ENCODE measurements at places on chromosomes 4 and X. TPM values are rescaled to one million over a fixed set of nuclear protein-coding genes. Genes with fewer than 3 reads are reported as not detected.

DNA sequence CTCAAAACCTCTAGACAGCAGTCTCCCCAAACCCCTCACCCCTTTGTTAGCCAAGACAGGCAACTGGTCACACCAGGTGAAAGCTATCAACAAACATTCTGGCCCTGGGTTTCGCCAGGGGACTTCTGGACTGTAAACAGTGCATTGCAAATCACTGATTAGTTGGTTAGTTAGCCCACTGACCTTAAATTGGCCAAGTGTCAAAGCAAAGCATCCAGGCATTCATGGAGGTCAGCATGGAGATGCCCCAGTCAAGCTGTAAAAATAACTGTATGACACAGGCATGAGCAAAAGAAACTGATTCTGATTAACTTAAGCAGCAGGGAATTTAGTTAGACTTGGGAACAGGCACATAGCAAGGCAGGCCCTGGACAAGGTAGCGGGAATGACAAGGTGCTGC, 156.0 kb upstream of the TTC29 start:
- DNase-seq: no peak

GRCh38 chr4:71380788-71381187, 42.0 kb downstream of the SLC4A4 start:
- no peak for DNase-seq

DNA sequence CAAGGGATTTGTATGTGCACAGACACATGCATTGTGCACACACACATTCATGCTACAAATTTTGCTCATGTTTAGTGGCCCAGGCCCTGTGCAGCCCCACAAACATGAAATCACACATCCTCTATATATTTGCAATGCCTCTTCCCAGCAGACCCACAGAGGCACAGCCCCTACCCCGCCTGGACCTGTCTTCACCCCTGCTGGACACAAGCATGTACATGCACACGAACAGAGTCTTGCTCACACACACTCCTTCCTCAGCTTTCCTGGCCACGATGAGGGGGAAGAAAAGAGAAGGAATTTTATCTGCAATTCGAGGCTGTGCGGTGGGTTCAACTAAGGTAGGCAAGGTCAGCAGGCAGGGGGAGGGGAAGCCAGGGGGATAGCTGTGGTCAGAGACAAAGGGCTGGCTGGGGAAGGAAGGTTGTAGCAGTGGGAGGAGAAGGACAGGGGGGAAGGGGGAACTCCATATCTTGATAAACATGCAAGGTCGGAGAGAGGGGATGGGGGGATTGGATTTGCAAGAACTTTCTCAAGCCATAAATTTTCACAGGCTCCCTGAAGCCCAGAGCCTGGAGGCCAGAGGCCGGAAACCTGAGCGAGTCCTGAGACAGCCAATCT, 156.4 kb downstream of the EFNB1 start:
- DNase-seq: no peak

GRCh38 chr4:8101213-8102075, 57.2 kb downstream of the ABLIM2 start:
- DNase-seq: peak; percentile 21

GRCh38 chr4:153242839-153243324, 38.6 kb downstream of the TRIM2 start:
- DNase-seq: no peak

The RS1 gene
- not detected for total RNA-seq

GRCh38 chr4:126558596-126558995, 1074.2 kb upstream of the INTU start:
- no peak for DNase-seq

GRCh38 chr4:2125023-2125422, 65.9 kb downstream of the NAT8L start:
- DNase-seq: no peak

- no peak for DNase-seq
Measured at GRCh38 chr4:9895333-9895705, 113.9 kb downstream of the DRD5 start.

The GUCY1A1 gene
- 1.4 TPM for total RNA-seq

DNA sequence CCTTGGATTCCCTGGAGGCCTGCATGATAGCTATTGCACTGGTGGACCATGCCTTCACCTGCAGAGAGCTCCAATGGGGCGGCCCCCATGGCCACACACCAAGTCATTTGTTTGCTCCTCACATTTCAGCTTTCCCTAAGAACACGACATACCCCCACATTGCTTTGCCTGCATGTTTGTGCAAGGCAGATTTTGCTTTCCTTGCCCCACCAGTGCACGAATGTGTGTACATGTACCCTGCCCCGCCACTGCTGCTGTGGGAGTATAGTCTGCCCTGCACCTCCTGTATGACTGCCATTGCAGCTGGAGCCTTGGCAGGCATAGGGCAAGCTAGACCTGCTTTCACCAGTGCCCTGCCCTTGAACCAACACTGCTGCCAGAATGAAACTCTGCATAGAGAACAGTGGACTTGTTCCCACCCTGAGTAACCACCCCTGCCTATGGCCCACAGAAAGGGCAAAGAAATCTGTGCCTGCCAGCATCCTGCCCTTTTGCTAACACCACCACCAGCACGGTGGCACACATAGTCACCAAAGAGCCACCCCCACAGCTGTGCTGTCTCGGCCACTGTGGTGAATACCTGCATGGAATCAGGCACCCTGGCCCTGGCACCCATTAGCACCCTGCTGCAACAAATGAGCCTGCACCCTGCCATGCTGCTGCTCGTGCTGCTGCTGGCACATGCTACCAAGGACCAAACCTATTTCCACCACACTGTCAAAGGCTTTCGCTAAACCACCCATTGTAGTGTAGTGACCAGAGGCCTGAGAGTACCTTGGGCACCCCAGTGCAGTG, 661.7 kb upstream of the FAM241A start:
- no peak for DNase-seq

DNA sequence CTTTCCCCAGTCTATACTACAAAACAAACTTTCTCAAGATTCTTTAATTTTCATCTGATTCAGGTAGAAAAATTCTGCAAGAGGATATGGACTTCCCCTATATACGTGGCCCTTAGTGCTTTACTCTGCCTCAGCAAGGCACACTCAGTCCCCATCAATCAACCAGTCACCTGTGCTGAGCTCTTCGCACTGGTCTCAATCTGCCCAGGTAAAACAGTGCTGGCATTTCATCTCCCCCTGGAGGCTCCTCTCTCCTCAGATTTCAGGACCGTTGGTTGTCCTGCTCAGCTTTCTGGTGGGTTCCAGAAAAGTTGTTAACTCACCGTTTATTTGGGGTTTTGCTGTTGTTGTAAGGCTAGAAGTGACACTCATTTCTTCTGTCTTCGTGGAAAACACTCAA, 518.1 kb downstream of the TRIML1 start:
- no peak for DNase-seq

DNA sequence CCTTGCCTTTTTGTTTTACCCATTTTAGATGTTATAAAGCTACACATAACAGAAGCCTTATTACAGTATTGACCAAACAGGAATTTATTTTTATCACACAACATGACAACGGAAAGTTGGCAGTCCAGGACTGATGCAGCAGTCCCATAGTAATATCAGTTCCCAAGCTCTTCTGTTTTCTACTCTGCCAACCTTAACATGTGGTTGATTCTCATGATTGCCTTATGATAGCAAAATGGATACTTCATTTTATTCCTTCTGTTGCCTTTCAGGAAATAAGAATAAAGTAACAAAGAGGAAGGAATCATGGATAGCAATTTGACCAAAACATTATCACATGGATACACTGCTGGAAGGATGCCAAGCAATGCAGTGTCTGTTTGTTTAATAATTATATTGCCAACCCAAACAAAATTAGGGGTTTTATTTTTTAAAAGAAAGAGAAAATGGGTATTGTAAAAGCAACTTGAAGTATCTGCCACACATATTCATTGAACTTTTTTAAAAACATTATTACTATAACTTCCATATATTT, 275.7 kb downstream of the STPG2 start:
- DNase-seq: no peak

DNA sequence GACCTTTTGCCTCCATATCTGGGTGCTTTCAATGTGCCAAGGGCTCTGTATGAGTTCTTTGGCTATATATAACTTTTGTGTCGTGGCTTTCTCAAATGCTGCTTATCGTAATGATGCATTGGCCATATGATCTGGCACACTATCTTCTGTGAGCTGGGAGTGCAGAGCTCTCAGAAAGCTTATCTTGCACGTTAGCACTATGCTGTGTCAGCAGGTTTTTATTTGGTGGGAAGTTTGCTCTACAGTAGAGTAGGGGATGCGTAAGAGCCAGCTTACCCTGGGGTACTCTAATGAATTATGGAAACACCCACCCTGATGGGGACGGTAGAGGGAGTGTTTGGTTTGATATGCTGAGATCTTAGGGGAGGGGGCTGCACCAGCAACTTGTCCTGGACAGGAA, 119.6 kb downstream of the FAAH2 start:
- DNase-seq: no peak

DNA sequence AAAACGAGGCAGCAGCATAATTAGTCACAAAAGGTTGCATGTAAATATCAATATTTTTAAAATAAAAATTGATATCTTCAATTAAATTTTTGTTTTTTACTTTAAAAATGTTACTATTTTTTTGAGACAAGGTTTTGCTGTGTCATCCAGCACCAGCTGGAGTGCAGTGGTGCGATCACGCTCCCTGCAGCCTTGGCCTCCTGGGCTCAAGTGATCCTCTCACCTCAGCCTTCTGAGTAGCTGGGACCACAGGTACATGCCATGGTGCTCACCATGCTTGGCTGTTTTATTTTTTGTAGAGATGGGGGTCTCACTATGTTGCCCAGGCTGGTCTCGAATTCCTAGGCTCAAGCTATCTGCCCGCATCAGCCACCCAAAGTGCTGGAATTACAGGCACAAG, 96.8 kb upstream of the FRAS1 start:
- DNase-seq: no peak

DNA sequence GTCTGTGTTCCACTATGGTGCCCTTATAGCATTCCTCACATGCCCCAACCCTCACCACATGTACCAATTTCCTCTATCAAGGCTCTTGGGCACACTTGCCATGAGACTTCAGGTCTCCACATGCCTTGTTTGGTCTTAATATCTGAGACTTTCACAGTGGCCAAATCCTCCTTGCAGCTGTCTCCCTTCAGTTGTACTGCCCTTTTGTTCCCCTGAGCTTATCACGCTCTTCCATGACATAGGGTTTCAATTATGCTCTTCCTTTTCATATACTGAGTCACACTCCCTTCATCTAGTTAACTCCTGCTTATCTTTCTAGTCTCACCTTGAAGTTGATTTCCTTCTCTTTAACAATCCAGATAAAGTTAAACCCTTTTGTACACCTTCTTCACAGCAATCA, 212.9 kb downstream of the PDHA2 start:
- no peak for DNase-seq

The TLR1 gene
- total RNA-seq: 4.3 TPM

- peak; percentile 77 for DNase-seq
Measured at GRCh38 chrX:132622130-132622529, 133.3 kb upstream of the MBNL3 start.

DNA sequence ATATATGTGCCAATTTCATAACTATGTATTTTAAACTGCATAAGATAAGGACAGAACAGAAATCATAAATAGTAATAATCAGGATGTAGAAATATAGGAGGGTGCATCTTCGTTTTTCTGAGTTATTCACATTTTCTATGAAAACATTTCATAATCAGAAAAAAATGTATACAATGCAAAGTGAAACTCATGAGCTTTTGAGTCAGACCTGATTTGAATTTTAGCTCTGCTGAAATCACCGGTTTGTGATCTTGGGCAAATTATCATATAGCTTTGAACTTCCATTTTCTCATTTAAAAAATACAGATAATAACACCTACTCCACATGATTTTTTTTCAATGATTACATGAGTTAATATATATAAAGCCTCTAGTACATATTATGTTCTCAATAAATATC, 106.9 kb downstream of the KDR start:
- no peak for DNase-seq

- DNase-seq: no peak
Measured at GRCh38 chr4:17068392-17068791, 169.9 kb upstream of the LDB2 start.

The TAF7L gene
- 0.17 TPM for total RNA-seq

The F9 gene
- total RNA-seq: not detected

DNA sequence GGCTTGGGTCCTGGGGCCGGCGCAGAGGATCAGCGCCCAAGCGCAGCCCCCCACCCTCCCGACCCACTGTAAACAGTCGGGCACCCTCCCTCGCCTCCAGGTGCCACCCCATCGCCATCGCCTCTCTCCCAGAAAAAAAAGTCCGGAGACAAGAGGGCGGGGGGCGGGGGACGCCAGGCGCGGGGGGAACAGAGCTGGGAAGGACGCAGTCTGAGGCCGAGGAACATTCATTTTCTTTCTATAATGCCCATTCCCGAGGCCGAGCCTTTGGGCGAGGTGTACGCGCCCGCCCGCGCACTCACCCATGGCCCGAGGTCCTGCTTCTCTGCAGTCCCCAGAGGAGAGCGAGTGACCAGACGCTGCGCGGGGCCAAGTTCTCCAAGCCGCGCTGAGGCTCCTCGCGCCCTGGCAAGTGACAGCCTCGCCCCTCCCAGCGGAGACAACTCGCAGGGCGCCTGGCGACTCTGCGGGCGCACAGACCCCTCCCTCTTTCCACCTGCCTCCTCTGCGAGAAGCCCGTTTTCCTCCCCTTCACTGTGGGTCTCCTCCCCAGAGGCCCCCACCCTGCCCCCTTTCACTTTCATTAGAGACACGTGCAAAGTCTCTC, 63.5 kb upstream of the WDR17 start:
- DNase-seq: peak; percentile 9

DNA sequence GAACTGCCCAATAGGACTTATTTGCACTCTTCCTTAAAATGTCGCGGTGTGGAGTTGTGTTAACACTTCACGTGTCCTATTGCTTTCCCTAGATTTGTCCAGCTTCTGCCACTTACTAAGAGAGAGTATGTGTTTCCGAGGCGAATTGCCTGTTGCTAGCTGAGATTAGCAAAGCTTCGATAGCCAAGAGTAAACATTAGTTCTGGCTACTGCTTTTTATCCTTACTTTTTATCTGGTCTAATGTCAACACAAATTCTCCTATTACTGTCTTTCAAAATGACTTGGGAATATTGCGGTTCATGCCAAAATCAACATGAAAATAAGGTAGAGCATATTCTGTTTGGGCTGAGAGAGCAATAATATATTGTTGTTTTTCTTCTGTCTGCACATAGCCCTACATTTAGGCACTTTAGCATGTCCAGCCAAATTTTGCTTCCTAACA, 90.4 kb upstream of the VEGFC start:
- DNase-seq: peak; percentile 48

DNA sequence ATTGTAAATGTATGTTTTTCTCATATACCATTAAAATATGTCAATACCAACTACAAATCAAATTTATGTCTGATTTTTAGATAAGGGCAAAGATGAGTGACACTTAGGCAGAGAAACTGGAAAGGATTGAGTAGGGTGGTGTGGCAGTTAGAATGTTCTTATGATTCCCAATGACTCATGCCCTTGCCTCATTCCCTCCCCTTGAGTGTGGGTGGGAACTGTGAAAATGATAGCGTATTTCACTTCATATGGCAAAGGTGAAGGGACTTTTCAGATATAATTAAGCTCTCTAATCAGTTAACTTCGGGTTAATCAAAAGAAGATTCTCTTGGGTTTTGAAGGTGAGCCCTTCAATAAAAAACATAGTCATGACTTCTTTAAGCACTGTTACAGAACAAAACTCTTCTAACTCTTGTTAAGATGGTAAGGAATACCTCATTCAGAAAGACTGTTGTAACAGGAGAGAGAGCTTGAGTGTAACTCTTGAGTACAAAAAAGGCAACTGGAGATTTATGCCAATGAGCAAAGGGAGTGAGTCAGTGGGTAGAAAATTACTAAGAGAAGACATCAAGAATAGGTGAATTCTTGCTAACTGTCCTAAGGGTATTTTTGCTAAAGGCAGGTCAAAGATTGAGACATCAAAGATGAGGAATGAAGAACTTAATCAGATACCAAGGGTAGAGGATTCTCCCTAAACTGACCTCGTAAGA, 329.5 kb downstream of the KCTD8 start:
- no peak for DNase-seq

The ZDHHC9 gene
- 14.5 TPM for total RNA-seq

Data from Daoy (cell line).